Bladder microvascular endothelial cell (primary cell): ENCODE measurements at places on chromosomes 16 and 17. TPM values are rescaled to one million over a fixed set of nuclear protein-coding genes. Genes with fewer than 3 reads are reported as not detected.

The USP31 gene
- 29.3 and 61.7 TPM in 2 replicates for total RNA-seq

The NXN gene
- 13.9 and 121 TPM in 2 replicates for total RNA-seq

The TPSB2 gene
- total RNA-seq = not detected in 2 replicates

The VPS9D1 gene
- 2.6 and 7.4 TPM in 2 replicates for total RNA-seq

The GHDC gene
- 11.7 and 23.6 TPM in 2 replicates for total RNA-seq

The PRAC2 gene
- total RNA-seq = not detected in 2 replicates

The MYH13 gene
- not detected in 2 replicates for total RNA-seq

The TNP2 gene
- not detected in 2 replicates for total RNA-seq

The SHISA9 gene
- total RNA-seq = 0.57 TPM in 1 of 2 replicates, not detected in the other

The NTN3 gene
- total RNA-seq = 0.13 TPM in 1 of 2 replicates, not detected in the other

The KRT33B gene
- not detected in 2 replicates for total RNA-seq

The CDRT15 gene
- not detected in 2 replicates for total RNA-seq

The KRTAP4-1 gene
- not detected in 2 replicates for total RNA-seq

The CBLN1 gene
- total RNA-seq = not detected in 2 replicates

The COPZ2 gene
- total RNA-seq = 9.1 and 11.0 TPM in 2 replicates

The HOXB5 gene
- total RNA-seq = 0.25 and 0.32 TPM in 2 replicates

The IL34 gene
- total RNA-seq = 1.3 and 14.3 TPM in 2 replicates

The ZFP3 gene
- total RNA-seq = 0.97 and 1.7 TPM in 2 replicates

The DNAAF1 gene
- not detected in 2 replicates for total RNA-seq

The TBC1D3I gene
- total RNA-seq = 0.13 TPM in 1 of 2 replicates, not detected in the other

The ASPHD1 gene
- 0.32 and 0.63 TPM in 2 replicates for total RNA-seq

The UBE2Z gene
- 44.8 and 81.8 TPM in 2 replicates for total RNA-seq

The OTOP2 gene
- total RNA-seq = not detected in 2 replicates

The KRTAP4-6 gene
- not detected in 2 replicates for total RNA-seq

The TSC2 gene
- 32.4 and 79.5 TPM in 2 replicates for total RNA-seq

The PRSS21 gene
- total RNA-seq = 0.32 and 1.7 TPM in 2 replicates

The SNTB2 gene
- total RNA-seq = 26.9 and 140 TPM in 2 replicates

The VPS35 gene
- total RNA-seq = 53.1 and 104 TPM in 2 replicates

The SLC16A13 gene
- 1.5 and 1.9 TPM in 2 replicates for total RNA-seq

The RHBDL3 gene
- total RNA-seq = under 0.01 and 0.06 TPM in 2 replicates
